ENCODE measurements at places on chromosomes 12 and 14.
A peak's percentile ranks its signal among the peaks of the same experiment; 100 is the strongest.

GRCh38 chr14:100350986-100351385 lies 27.8 kb downstream of the SLC25A47 start:
- DNase-seq = no peak

GRCh38 chr12:61385771-61386170 lies 874.4 kb upstream of the USP15 start:
- peak; percentile 52 for DNase-seq

- no peak for DNase-seq
Measured at GRCh38 chr14:74478996-74479635, 14.0 kb downstream of the NPC2 start.

DNA sequence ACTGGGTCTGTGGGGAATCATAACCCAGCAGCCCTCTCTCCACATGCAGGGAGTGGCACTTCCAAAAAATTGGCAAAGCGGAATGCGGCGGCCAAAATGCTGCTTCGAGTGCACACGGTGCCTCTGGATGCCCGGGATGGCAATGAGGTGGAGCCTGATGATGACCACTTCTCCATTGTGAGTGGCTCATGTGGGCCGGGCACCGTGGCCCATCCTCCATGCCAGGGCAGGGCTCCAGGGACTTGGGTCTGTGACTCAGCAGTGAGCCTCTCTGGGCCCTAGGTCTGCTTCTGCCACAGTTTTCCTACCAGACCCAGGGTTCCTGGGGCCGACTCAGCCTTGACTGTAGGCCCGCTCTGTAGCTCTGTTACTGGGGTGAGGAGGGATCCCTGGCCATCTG lies 2.2 kb downstream of the NPFF start:
- DNase-seq = no peak

DNA sequence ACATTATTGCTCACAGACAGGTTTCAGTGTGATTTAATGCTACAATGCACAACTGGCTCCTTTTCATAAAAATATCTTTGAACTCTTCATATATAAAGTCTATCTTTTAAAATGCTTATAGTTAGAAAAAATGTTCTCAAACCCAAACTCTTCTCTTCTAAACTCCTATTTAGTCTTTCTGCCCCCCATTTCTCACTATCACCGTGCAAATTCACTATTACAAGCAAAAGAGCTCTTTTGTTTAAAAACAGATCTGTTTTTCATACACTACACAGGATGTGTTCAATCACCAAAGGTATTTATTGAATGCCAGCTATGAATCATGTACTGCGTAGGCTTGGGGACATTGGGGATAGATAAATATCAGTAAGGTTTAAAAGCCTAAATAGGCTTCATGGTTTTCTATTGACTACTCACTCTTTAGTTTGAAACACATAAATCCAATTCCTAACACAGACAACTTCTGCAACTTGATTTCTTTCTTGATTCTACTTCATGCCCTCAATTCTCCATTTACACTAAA lies 692.3 kb downstream of the C12orf50 start:
- DNase-seq = no peak

GRCh38 chr12:87120440-87120839 lies 864.2 kb upstream of the MGAT4C start:
- DNase-seq = no peak

- DNase-seq = no peak
Measured at GRCh38 chr12:131353826-131354225, 357.1 kb upstream of the SFSWAP start.

GRCh38 chr14:104133496-104133895 lies 4.9 kb upstream of the KIF26A start:
- DNase-seq = no peak

GRCh38 chr14:32633224-32633859 lies 304.2 kb downstream of the AKAP6 start:
- no peak for DNase-seq

DNA sequence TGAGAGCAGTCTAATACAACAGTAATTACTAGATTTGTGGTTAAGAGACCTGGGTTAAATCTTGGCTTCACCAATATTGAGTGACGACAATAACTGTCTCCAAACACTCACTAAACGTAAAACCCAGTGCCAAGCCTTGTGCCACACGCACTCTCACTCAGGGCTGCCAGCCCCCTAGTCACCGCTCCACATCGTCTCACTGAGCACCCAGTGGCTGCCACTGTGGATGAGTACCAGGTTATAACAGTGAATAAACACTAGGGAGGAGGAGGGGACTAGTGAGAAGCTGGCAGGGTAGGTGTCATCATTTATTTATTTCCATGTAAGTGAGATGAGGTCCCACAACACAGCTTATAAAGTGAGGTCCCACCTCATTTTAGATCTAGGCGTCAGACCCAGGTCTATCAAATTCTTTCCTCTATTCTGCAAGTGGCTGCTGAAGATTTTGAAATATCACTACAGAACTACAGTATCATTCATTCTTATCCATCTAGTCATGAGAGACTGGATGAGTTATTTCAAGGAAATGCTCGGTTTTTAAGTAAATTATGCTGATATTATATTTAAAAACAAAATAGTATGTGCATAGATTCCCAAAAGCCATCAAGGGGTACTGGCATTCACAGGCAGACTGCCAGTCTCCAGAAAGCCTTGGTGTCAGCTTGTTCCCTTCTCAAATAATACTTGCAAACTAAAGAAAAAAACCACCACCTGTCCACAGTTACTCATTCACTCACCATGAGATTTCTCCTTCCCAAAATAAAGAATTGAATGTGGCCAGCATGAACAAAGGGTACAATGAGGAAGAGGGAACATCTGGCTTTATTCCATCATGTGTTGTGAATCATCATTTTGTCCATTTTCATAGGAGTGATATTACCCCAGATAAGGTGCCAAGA lies 84.0 kb downstream of the PTPN21 start:
- no peak for DNase-seq

DNA sequence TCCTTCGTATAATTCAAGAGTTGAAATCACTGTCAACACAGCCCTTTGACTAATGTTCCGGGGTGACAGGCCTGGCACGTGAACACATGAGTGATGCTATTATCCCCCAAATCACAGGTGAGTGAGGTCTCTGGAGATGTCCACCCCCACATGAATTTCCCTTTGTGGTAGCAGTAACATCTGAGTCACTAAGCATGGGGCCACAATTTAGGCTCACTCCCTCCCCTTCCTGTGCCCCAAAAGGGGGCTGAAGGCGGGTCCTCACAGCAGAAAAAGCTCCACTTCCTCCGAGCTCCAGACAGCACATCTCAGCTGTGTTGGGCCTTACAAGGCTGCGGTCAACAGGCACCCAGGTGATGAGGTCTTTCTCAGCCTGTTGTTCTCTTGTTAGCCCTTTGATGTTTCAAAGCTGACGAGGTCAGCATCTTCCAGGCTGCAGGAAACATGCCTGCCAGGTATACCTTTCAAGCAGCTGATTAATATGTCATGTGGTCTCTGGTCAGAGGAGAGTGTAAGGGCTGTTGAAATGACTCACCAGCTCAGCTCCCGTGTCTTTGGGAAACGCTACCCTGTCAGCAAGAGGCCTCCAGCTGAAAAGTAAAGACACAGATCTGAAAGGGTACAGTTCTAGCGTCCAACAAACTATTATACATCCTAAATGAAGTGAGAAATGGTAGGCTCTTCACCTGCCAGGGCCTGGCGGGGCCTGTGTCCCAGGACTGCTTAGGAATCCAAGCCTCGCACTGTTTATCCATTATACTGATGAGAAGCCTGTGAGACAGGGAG lies 107.3 kb downstream of the ZFP36L1 start:
- no peak for DNase-seq

GRCh38 chr12:12954356-12954755 lies 2.4 kb upstream of the GPRC5D start:
- DNase-seq = no peak

GRCh38 chr14:84937449-84937848 lies 592.5 kb upstream of the FLRT2 start:
- DNase-seq = no peak

DNA sequence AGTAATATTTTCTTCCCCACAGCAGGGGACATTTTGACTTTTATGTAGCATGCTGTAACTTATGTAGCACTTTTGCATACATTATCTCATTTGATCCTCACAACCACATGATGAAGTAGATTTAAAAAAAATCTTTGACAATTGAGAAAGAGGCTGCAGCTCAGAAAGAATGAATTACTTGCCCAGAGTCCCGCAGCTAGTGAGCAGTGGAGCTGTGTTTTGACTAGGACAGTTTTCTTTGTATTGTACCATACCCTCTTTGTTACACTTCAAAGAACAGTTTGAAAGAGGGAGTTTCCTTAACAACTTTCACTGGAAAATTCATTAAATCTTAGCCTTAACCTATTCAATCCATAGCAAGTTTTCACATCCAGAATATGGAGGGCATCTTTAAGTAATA lies 58.6 kb downstream of the SYNE2 start:
- DNase-seq = no peak

- peak; percentile 47 for DNase-seq
Measured at GRCh38 chr14:49853572-49854375, 1.2 kb upstream of the NEMF start.

- DNase-seq = no peak
Measured at GRCh38 chr14:78278464-78279250, 108.5 kb downstream of the NRXN3 start.

- no peak for DNase-seq
Measured at GRCh38 chr12:52148464-52149181, 43.2 kb downstream of the KRT80 start.

DNA sequence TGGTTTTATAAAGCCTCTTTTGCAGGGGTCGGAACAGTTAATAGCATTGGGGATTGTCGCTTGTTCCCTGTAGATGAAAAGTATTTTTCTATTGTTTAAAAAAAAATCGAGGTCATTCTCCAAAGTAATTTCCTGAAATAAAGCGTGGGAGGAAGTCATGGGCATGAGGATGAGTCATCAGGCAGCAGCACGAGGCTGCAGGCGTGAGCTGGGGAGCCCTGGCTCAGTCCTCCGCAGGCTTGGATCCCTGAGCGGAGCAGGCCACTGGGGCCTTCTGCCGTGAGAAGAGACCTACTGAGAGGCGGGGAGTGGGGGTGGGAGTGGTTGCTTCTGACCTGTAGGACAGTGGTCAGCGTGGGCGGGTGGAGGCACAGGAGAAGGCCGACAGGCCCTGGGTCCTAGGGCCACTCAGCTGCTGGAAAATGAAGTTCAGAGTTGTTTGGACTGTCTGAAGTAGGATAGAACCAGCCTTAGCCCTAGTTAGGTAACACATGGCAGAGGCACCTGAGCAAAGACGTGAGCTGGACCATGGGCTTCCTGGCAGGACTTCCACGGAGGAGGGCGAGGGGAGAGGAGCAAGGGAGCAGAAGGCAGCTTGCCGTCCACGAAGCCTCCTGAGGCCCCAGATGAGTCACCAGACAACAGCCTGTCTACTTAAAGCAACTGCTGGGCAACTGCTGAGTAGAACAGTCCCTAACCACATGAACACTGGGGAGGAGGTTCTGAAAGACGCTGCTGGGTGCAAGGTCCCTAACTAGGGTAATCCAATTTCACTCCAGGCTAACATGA lies 21.1 kb upstream of the LGALS3 start:
- DNase-seq = peak; percentile 73

DNA sequence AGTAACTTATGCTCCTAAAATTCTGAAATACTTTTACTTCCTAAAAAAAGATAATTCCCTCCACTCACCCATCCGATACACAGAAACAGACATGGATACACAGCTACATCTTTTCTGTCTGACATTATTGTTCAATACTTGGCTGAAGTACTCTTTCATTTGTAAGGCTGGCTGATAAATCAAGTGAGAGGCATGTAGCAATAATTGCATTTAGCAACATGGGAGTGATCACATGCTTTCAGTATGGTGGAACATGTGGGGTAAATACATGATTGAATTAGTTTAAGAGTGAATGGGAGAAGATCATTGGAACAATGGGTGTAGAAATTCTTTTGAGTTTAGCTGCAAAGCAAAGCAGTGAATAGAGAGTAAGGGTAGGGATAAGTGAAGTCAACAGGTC lies 25.6 kb downstream of the PTPRQ start:
- peak; percentile 17 for DNase-seq

- DNase-seq = no peak
Measured at GRCh38 chr14:54762296-54762695, 140.3 kb downstream of the GCH1 start.

DNA sequence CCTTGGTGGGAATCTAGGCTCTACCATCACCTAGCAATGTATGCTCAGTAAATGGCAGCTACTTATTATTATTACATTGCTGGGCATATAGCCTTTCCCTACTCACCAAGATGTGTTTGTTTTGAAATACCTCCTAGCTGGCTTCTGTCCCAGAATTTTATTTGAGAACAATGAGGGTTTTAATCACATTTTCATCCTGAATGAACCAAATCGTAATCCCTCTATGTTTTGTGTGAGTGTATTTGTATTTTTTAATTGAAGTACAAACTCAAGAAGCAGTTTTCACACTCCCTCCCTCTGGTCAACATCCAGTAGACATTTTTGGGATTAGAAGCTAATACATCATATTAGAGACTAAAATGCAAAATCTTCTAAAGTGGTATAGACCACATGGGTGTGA lies 7.6 kb downstream of the SLC7A8 start:
- no peak for DNase-seq

- no peak for DNase-seq
Measured at GRCh38 chr14:96050482-96050881, 11.3 kb downstream of the C14orf132 start.

- no peak for DNase-seq
Measured at GRCh38 chr12:122533856-122534255, 6.8 kb downstream of the KNTC1 start.

- DNase-seq = no peak
Measured at GRCh38 chr14:41299924-41300323, 306.8 kb upstream of the LRFN5 start.

GRCh38 chr12:41108032-41108431 lies 80.1 kb upstream of the PDZRN4 start:
- no peak for DNase-seq

DNA sequence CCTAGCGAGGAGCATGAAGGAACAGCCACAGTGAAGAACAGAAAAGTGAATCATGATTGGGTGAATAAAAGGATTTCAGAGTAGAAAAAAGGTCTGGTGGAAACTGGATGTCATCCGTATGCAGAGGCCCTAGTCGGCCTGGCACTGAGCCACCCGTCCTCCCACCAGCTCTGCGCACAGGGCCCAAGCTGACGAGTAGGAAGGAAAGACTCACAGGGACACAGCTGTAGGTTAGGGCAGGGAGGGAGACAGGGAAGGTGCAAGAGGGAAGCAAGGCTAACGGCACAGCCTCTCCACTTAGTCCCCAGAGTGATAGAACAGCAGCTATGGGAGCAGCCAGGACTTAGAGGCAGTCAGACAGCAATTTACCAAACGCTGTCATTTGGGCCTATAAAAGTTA lies 112.6 kb downstream of the KCNK10 start:
- no peak for DNase-seq

DNA sequence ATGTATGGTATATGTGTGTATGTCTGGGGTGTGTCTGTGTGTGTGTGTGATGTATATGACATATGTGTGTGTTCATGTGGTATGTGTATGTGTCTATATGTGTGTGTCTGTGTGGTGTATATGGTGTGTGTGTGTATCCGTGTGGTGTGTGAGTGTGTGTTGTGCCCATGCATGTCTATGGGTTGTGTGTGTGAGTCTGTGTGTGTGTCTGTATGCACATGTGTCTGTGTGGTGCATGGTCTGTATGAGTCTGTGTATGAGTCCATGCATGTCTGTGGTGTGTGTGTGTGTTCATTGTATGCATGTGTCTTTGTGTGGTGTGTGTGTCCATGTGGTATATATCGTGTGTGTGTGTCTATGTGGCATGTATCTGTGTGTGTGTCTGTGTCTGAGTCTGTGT lies 168.1 kb upstream of the GSC start:
- no peak for DNase-seq

- DNase-seq = peak; percentile 51
Measured at GRCh38 chr12:12734054-12734453, 16.9 kb downstream of the CDKN1B start.

GRCh38 chr14:56268673-56269072 lies 150.5 kb downstream of the PELI2 start:
- no peak for DNase-seq
